ENCODE measurements at places on chromosomes 7 and 10.

GRCh38 chr10:23013581-23014335 is 81.6 kb upstream of the MSRB2 start:
- no peak for DNase-seq

- DNase-seq: no peak
Observed at GRCh38 chr10:72719941-72720592, 28.1 kb downstream of the MCU start.

DNA sequence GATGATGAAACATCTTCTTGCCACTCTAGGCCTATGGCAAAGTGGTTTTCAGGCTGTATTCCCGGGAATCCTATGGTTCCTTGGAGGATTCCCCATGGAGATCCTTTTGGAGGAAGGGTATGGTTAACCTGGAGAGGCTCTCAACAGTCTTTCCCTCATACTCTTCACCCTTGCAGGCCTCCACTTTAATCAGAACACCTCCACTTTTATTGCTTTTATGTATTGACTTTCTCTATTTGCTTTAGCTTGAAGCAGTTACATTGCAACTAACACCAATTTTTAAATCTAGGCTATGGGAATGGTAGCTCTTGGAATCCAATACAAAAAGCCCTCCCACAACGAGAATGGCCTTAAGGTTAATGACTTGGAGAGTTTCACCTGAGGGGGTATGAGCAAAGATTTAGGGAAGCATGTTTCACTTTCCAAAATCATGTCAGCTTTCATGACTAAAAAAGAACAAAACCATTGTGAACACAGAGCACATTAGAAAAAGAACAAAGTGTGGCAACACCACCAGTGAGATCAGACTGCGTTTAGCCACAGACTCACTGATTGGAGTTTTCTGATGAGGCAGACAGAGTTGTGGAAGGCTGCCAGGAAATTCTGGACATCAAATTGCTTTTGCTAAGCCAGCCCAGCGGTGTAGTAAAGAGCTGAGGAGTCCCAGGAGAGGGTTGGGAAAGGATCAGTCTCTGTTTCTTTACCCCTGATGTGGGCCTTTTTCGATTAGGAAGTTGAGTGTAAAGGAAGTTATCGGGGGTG is 130.4 kb upstream of the BMPER start:
- DNase-seq: no peak

GRCh38 chr7:11430112-11430511 is 401.9 kb downstream of the THSD7A start:
- no peak for DNase-seq

DNA sequence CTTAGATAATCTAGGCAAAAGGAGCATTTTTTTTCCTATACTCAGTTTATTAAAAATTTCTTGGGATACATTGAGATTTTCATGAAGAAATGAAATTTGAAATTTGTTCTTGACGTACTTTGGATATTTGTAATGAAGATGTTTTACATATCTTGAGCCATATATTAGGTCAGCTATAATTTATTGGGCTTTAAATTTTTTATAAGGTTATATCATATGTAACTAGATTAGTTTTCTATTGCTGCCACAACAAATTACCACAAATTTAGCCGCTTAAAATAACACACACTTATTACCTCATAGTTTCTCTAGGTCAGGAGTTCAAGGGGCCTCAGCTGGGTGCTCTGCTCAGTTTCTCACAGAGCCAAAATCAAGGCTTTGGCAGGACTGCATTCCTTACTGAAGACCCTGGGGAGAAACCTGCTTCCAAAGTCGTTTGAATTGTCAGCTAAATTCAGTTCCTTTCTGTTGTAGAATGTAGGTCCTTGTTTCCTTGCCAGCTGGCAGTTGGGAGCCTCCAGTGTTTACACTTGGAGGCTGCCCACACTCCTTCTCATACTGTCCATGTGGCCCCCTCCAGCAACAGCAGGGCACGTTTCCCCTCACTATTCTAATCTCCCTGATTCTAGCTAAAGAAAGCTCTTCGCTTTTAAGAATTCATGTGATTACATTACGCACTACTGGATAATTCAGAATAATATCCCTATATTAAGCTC is 42.6 kb upstream of the DNAH11 start:
- DNase-seq: no peak

DNA sequence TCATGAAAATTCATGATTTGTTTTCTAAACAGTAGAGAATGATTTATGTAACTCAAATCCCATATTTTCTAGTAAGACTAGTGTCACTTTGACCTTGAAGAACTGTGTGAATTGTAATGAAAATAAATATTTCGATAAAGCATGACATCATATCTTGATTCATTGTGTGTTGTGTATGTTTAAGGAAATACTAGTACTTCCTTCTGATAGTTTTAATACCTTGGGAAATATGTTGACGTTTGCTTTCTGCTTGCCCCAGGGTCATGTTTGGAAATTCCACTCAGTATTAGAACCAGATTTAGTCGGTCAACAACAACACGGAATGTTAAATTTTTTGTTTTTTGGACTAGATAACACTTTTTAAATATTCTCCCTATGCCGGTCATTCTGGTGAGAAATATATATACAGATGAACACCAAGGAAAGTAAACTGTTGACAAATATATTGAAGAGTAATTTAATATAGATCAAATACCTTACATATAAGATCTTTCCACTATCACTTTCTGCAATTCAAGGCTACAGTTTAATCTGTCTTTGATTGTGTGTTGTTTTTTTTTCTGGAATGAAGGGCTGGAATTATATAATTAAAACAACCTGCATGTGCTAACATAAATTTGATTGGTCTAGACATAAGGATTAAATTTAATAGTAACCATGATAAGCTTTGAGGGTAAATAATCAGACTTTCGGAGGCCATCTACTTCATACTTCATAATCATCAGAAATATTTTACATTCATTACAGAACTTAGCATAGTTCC is 126.2 kb downstream of the MDFIC start:
- DNase-seq: no peak
